Activated T-cell treated with anti-CD3 and anti-CD28 coated beads for 4 hours (primary cell): ENCODE measurements at places on chromosomes 4 and X.

GRCh38 chr4:42554072-42554471 lies 102.8 kb downstream of the ATP8A1 start:
- DNase-seq: no peak

DNA sequence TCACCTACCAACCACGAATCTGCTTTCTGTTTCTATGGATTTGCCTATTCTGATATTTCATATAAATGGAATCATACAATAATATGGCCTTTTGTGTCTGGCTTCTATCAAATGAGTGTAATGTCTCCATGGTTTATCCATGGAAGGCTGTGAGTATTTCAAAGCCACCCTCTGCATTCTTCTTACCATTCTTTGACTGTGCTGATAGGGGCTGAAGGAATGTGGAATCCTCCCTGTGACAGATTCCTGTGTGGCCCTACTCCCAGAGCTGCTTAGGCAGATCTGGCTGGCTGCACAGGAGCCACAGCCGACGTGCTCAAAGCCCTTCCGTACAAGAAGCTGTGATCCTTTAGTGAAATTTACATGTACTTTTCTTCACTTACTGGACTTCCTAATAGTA lies 163.2 kb downstream of the HS6ST2 start:
- DNase-seq: no peak

DNA sequence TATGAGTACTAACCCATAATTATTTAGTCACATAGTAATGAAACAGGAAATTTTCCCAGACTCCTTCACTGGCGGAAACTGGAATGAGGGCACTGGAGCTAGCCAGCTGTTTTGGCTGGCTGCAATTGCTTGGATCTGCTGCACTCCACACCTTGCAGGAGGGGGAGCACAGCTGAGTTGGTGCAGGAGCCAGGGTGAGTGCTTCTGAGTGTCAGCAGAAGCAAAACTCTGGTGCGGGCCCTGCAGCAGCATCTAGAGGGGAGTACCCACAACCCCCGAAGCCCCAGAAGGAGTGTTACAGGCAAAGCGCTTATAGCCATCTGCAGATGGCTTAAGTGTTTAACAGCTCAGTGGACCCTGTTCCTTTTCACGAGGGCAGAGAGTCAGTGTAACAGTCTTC lies 96.1 kb downstream of the RPA4 start:
- DNase-seq: no peak

DNA sequence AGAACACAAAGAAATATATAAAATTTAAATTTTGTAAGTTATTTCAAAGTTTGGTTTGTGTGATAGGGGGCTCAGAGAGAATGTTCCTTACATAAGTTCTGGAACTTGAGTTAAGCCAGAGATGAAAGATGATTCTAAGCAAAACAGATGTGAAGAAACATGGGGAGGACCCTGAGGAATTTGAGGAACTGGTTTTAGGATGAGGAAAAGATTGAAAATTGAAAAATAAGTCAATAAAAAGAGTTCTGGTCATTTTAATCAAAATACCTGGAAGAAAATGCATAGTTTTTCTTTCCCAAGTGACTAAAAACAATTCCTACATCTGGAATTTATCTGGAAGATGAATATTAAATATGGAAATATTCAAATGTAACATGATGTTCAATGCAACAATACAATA lies 37.4 kb downstream of the HELQ start:
- DNase-seq: no peak

DNA sequence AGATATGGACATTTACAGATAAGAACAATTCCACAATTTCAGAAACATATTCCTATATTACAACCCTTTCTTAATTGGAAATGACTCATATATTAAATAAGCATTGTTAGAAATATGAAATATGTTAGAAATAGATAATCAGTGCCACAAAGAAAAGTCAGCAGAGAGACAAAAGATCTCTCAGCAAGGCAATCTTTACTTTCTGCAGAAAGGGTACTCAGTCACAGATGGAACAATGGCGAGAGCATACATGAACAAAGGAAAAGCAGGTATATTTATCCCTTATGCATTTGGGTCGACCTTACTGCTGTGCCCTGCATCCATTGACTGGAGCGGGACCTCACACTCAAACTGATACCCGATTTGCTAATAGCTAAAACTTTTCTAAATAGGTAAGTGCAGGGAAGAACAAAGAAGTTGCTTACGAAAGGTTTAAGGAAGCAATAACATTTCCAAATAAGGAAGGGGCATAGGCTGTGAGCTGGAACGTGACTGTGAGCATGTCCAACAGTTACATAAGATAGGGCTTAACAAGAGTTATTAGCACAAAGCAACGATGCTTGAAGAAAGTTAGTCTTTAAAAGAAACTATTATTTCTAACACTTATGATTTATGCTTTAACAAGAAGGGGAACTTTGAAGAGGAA lies 40.8 kb downstream of the MGARP start:
- DNase-seq: no peak

DNA sequence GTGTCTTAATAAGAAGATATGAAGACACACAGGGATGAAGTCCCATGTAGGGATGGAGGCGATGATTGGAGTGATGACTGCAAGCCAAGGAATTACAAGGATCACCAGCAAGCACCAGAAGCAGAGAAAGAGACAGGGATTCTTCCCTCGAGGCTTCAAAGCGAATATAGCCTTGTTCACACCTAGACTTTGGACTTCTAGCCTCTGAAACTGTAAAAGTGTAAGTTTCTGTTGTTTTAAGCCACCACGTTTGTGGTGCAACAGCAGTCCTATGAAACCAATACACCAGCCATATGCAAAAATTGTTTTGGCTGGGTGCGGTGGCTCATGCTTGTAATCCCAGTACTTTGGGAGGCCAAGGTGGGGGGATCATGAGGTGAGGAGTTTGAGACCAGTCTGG lies 9.8 kb upstream of the PDS5A start:
- DNase-seq: no peak

GRCh38 chrX:39439906-39440798 lies 638.9 kb downstream of the MID1IP1 start:
- no peak for DNase-seq

GRCh38 chrX:112867570-112867969 lies 26.9 kb upstream of the AMOT start:
- DNase-seq: no peak

DNA sequence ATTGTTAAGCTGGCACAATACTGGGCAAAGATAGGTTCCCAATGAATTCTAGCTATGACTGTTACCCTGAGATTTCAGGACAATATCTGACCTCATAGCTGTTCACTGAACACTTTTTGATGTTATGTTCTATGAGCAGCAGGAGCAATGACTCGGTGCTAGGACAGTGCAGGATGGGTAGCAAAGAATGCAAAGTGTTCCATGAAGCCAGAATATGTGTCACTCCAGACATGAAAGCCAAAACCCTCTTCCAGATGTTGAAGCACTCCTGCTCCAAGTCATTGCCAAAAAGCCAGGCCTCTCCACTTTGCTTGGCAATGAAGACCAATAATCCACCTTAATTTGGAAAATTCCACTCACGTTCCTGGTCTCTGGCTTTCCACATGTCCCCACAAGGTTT lies 300.9 kb upstream of the CPEB2 start:
- DNase-seq: no peak

DNA sequence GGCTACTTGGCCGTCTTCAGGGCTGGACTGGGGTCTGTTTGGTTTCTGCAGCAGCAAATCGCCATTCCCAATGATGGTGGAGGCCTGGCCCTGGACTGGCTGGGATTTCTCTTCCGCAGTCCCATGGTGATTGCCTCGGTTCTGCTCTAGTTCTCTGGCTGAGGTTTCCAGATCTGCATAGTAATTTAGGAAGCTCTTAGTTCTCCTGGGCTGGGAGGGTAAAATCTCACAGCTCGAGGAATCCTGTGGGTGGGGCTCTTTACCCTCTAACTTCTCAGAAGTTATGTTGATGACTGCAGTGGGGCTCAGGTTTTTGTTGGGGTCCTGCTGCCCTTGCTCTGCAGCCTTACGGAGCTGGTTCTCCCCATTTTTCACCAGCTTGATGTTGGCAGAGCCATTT lies 200.6 kb downstream of the APBB2 start:
- no peak for DNase-seq

GRCh38 chr4:138300616-138301015 lies 58.5 kb upstream of the SLC7A11 start:
- DNase-seq: no peak

GRCh38 chr4:88446124-88446523 lies 10.8 kb upstream of the HERC5 start:
- DNase-seq: no peak

GRCh38 chr4:127844601-127845116 lies 36.0 kb upstream of the PLK4 start:
- no peak for DNase-seq

DNA sequence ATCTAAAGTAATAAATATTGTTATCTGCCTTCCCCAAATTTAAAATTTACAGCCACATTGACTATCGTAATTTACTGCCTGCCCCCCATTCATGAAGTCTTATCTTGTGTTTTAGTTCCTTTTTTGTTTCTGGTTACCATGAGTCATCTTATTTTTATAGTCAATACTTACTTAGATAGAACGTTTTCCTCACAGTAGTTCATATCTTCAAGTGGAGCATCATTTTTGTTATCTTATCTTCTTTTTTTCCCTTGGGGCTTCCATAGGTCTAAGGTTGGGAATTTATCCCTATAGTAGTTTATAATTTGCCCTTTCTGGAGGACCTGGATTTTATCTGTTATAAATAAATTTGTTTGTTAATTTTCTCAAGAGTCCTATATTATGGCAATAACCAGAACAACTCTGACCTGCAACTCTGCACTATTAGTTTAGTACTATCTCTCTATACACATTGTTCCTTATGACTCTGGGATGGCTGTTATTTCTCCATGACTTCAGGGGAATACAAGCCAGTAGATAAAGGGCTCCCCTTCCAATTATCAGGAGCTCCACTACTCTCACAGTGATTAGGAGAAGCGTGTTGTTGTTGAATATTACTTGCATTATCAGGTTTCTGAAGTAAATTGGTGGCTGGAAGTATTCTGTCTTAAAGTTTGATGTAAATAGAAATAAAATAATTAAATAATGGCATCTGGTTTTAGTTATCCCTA lies 330.6 kb downstream of the GALNTL6 start:
- DNase-seq: no peak

- no peak for DNase-seq
These were observed 223.7 kb downstream of the FGF13 start for GRCh38 chrX:138487866-138488265.

DNA sequence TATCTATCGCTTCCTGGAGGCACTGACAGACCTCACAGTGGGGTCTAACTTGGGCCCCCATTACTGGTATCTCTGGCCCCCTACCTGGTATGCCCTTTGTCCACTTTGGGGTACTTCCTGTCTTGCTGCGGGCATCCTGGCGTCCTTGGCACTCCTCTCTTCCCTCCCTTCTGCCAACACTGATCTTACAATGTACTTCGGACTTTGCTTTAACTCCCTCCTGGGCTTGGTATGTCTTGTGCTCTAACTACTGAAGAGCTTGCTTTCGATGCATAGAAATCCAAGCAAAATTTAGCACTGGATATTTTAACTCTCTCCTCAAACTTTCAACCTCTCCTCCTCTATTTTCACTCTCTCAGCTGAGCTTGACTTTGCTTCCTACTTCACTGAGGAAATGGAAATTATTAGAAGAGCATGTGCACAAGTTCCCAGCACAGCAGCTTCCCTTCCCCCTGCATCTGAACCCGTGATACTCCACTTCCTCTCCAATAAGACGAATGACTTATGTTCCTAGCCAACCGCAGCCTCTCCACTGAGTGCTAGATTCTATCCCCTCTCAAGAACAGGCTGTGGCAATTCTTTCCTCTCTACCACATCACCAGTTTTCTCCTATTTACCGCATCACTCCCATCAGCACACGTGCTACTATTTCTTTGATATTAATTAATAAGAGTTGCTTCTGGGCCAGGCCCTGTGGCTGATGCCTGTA lies 52.9 kb downstream of the SUPT20HL2 start:
- no peak for DNase-seq

GRCh38 chrX:27767387-27767786 lies 40.4 kb upstream of the MAGEB10 start:
- DNase-seq: no peak

DNA sequence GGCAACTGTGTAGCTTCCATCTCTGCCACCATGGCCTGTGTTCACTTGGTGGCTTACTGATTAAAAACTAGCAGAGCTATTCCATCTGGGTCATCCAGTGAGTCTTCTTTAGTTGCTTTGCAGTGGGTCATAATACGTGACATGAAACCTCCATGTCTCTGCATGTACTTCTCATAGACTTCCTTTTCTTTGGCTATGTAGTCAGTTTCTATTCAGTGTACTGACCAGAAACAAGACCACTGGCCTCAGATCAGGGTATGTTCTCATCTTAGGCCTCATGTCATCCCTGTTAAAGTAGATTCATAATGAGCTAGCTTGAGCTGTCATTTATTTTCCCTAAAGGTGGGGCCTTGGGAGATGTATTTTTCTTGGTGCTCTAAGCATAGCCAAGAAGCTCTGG lies 195.2 kb downstream of the CCNG2 start:
- DNase-seq: no peak

DNA sequence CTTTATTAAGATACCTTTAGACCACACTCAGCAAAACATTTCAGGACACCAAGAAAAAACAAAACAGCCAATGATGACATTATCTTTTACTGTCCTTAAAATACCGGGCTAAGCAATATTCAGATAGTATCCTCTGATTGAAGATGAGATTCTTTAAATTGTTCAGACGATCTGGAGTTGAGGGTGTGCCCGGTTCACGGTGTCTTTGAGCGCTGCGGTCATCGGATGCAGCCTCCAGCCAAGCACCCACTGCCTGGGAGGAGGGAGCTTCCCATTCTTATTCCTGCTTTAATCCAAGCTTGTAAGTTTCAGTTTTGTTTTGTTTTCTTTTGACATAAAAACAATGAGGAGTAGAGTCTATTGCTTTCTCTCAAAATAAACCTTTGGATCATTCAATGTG lies 14.1 kb downstream of the FAM149A start:
- no peak for DNase-seq

DNA sequence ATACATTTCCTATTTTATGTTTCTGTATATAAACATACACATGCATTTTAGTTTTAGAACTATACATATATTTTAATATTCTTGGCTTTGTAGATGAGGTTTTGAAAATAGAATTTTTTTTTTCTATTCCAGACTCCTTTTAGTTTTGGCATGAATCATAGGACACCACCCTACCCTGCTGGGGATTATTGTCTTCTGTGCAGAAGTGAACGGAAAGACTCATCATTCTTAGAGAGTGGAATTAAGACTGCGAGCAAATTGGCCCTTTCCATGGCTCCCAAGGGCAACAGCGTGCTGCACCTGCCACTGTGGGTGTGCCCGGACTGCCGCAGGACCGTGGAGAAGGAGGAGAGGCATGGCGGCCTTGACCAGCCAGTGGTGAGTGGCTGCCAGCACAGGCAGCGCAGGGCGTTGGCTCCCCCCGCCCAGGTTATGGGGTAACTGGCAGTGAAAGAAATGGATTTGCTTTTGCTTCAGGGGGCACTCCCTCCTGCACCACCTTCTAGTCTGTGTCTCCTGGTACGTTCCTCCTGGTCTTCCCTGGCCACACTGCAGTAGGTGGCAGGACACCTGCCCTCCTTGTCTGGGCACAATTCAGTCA lies 59.6 kb downstream of the FAM193A start:
- DNase-seq: no peak

DNA sequence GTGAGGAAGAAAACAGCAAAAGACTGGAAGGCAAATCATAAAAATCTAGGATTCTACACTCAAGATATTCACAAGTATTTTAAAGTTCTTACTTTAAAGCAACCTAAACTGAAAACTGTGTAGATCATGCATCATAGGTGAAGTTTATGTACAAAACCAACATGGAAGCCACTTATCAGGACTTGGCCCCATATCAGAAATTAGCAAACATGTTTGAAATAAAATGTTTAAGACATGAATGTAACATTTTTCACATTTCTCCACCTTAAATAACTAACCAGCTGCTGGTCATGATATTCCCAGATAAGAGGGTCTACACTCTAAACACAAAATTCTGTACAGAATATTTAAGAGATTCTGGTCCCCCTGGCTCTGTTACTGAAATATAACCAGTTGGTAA lies 38.5 kb downstream of the APBB2 start:
- no peak for DNase-seq
